ENCODE measurements at places on chromosomes 7 and 10.

GRCh38 chr10:76175533-76176165 is 744.2 kb downstream of the LRMDA start:
- DNase-seq = no peak

GRCh38 chr10:3036155-3037021 is 31.0 kb upstream of the PFKP start:
- no peak for DNase-seq

DNA sequence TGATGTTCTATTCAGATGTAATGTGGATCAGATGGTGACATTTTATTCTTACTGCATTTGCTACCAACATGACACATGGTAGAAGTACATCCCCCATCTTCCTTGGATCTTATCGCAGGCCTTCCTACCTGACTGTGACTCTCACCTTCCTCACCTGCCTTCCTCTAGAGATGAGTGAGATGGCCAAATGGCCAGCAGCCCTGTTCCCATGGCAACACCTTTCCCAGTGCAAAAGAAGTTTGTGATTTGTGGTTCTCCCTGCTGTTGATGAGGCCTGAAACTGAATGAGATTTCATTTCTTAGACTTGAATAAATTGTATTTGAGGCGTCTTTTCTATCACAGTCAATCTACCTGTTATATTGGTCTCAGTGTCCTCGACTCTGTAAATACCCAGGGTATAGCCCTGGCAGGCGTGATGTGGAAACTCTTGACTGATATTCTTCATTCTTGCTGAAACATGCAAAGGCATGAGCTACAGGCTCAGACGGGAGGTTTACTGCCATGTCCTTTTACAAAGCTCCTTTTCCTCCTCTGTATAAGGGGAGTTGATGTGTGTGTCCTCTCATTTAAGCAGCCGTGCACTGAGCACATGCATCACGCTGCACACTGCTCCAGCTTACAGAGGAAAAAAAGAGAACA is 440.7 kb upstream of the AKR1E2 start:
- no peak for DNase-seq

- DNase-seq = peak; percentile 73
Observed at GRCh38 chr10:76984559-76985443, 652.8 kb downstream of the KCNMA1 start.

DNA sequence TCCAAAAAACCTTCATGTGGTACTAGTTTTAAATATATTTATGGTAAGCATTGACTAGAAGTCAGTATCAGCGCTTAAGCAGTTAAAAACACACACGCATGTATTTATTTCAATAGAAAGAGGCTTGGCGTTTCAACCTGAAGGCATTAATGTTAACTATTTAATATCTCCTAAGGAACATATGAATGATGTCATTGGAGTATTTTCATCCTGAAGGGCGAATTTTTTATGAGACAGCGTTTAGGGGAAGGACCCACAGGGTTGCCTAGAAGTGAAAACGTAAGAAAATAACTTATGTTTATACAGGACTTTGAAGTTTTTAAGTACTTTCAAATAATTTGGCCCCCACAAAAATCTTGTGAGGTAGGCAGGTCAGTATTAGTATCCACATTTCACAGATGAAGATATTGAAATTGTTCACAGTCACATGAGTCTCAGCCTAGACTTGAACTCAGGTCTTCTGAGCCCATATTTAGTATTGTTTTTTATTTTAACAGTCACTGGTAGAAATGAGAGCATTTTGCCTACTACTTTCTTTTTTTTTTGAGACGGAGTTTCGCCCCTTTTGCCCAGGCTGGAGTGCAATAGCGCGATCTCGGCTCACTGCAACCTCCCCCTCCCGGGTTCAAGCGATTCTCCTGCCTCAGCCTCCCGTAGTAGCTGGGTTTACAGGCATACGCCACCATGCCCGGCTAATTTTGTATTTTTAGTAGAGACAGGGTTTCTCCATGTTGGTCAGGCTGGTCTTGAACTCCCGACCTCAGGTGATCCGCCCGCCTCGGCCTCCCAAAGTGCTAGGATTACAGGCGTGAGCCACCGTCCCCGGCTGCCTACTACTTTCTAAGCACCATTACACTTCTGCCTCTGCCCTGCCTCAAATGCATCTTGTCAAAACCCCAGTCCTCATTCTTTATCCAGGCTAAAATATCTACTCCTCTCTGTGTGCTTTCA is 1.8 kb downstream of the SLK start:
- DNase-seq = no peak

GRCh38 chr10:48978318-48978717 is 38.7 kb upstream of the LRRC18 start:
- no peak for DNase-seq

GRCh38 chr7:115332691-115333090 is 410.8 kb downstream of the MDFIC start:
- DNase-seq = no peak

DNA sequence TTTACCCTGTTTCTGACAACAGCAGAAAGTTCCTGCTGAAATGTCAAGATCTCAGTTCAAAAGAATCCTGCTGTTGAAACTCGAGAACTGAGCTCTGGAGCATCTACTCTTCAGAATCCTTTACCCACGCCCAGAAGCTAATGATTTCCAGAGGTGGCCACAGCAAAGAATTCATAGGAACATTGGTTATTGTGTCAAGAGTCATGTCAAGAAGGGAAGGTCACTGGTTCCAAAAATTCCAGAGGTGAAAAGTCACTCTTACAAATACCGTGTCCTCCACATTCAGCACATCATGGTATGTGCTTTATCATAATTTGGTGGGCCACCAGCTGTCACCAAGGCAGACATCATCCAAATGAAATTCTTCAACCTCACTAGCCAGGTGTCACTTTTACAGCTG is 394.4 kb upstream of the NPVF start:
- DNase-seq = no peak

GRCh38 chr7:27303026-27303425 is 60.4 kb downstream of the EVX1 start:
- peak; percentile 10 for DNase-seq

DNA sequence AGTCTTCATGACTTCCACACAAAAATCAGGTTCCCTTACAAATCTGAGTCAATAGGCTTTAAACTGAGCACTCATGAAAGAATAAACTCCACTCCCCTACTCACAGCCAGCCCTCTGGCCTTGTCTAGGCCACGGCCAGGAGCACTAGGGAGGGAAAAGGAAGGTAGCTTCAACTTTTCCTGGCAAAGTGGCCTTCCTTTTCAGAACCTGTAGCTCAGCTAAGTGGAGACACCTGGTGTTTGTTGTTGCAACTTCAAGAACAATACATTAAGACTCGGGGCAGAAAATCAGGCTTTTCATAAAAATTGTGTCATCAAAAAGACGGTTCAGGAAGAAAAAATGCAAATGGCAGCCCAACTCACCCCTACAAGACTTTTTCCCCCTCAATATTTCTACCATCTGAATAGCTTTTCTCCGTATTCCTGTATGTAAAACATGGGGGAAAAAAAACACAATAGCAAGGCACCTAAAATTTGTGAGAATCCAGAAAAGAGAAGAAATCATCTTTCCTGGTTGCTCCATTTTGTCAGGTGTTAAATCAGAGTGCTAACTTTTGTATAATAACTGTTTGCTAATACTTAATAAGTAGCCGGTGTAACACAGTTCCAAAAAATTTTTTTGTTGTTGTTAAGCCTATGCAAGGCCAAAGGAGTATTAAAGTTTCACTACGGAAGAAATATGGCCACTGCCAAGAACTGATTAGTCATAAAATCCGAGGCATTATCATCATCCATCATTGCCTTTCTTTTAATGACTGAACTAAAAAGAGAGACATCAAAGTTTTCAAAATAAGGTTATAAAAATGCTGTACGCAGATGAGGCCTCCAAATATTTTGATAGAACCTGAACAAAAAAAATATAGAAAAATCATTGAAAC is 66.2 kb upstream of the ARID5B start:
- DNase-seq = no peak

GRCh38 chr10:81502677-81503359 is 372.2 kb upstream of the NRG3 start:
- DNase-seq = no peak

- DNase-seq = no peak
Observed at GRCh38 chr7:25946181-25946580, 205.8 kb upstream of the NFE2L3 start.

DNA sequence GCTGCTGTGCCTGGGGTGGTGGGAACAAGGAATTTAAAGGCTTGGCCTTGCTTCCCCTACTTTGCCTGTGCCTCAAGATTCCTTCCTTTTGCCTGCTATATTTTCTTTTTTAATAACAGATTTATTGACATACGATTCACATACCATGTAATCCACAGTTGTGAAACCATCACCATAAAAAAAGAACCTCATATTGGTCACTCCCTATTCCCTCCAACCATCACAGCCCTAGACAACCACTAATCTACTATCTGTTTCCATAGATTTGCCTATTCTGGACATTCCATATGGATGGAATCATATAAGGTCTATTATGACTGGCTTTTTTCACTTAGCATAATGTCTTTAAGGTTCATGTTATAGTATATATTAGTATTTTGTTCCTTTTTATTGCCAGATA is 59.3 kb upstream of the TRIM8 start:
- DNase-seq = no peak

DNA sequence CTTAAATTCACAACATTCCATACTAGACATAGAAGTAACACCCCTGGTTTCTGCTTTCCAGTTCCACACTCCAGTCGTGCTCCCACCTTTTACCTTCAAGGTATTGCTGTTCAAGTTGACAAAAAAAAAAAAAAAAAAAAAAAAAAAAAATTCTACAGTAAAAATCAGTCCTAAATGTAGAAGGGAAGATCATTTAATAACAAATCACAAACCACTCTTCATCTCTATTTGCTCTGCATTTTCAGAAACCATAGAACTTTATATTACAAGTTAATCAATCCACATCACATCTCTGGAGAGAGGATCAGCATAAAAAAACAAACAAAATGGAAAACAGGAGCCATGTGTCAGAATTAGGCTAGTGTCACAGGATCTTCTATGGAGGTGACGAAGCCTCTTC is 206.3 kb upstream of the KLF14 start:
- DNase-seq = no peak

- DNase-seq = no peak
Observed at GRCh38 chr7:113582471-113582870, 336.3 kb downstream of the PPP1R3A start.

GRCh38 chr7:6273380-6273837 is 985 bp upstream of the CYTH3 start:
- DNase-seq = peak; percentile 30

Data from ovary (tissue), 10 donors.